ENCODE measurements at places on chromosomes 3 and 15.

- no peak for DNase-seq
These were observed 107.2 kb downstream of the PGPEP1L start for GRCh38 chr15:98900356-98900755.

GRCh38 chr3:190645932-190646460 lies 132.1 kb downstream of the IL1RAP start:
- no peak for DNase-seq

DNA sequence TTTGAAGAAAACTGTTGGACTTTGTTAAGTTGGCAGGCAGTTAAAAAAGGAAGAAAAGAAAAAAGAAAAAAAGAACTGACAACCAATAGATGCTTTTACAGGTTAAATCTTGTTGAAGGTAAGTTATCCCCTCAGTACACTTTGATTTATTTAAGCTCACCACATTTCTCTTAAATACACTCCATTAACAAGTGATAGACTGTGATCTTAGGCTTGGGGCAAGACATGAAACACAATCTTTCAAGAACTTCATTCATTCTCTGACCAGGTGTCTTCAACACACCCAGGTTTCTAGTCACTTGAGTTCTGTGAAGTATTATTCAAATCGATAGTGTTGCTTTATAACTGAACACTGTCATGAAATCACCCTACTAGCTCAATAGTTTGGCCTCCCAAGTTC lies 751.9 kb downstream of the ROBO1 start:
- DNase-seq: no peak

GRCh38 chr3:14913926-14914778 lies 33.2 kb upstream of the NR2C2 start:
- DNase-seq: no peak

- peak; percentile 23 for DNase-seq
These were observed 57.6 kb downstream of the ST8SIA2 start for GRCh38 chr15:92451225-92451825.

- no peak for DNase-seq
These were observed 22.4 kb downstream of the IFT122 start for GRCh38 chr3:129462361-129462968.

GRCh38 chr15:27454281-27455075 lies 483.5 kb downstream of the GABRG3 start:
- DNase-seq: peak; percentile 64
